Activated naive CD4-positive, alpha-beta T cell treated with anti-CD3 and anti-CD28 coated beads for 36 hours (primary cell): ENCODE measurements at places on chromosomes 3 and 15.
A peak's percentile ranks its signal among the peaks of the same experiment; 100 is the strongest.

DNA sequence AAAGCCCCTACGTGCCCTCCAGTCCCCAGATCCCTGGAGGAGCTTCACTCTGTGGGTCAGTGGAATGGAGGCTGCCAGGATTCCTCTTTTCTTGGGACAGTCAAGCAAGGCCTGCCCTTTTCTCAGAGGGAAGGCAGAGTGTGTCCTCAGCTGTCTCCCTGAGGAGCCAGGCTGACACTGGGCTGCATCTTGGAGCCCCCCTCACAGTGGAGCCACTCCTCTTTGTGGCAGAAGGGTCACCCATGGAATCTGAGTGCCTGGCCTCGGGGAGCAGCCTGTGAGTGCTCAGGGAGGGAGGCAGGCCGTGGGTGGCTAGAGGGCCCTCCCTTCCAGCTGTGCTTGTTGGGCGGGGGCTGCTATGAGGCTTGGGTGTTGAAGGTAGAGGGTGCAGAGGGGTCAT is 41.2 kb downstream of the BOC start:
- no peak for DNase-seq

GRCh38 chr15:77031376-77032050 is 36.6 kb downstream of the PSTPIP1 start:
- peak; percentile 69 for DNase-seq

- no peak for DNase-seq
These were observed 224.7 kb upstream of the GBE1 start for GRCh38 chr3:81985996-81986723.

- DNase-seq: no peak
These were observed 181.2 kb upstream of the IL12A start for GRCh38 chr3:159807137-159808040.

GRCh38 chr15:29687204-29687815 is 135.0 kb downstream of the TJP1 start:
- no peak for DNase-seq

DNA sequence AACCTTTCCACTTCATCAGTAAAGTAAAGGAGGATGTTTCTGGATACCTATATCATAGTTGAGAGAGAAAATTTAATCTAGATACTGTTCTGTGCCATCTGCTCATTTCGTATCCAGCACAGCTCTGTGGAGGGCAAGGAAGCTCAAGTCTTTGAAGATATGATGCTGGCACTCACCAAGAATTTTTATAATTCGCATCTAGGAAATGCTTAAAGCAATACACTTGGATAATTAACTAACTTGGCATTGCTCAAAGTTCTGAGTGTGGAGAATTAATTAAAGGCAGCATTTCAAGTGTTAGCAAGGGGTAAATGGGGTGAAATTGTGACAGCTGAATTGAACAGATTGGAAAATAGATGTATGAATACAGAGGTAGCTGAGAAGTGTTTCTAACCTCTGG is 213.2 kb downstream of the KCNMB2 start:
- DNase-seq: no peak

DNA sequence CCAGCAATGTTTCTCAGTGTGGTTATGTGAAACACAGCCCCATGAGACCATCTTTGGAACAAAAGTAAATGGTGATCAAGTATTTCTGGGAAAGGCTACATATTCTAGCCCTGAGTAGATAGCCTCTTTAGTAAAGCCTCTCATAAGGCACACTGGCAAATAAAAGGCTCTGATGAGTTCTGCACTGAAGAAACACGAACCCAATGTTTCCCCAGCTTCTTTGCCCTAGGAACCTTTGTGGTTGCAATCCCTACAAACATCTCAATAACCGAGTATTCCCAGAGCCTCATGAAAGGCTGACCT is 41.8 kb downstream of the RAB6B start:
- DNase-seq: no peak

DNA sequence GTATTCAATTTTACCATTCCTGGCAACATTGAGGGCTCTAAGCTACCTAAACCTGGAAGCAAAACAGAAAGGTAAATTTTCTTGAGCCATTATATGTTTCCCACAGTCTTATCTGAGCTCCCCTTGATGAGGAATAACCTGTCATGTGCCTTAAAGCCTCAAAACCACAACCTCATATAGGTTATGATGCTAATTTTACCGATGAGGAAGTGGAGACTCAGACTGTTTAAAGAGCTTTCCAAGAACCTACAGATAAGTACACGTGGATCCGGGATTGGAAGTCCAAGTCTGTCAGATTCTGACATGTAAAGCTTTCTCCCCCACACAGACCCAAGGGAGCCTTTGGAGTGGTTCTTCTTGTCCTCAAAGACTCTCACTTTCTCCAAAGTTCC is 140.5 kb downstream of the SEMA6D start:
- no peak for DNase-seq

DNA sequence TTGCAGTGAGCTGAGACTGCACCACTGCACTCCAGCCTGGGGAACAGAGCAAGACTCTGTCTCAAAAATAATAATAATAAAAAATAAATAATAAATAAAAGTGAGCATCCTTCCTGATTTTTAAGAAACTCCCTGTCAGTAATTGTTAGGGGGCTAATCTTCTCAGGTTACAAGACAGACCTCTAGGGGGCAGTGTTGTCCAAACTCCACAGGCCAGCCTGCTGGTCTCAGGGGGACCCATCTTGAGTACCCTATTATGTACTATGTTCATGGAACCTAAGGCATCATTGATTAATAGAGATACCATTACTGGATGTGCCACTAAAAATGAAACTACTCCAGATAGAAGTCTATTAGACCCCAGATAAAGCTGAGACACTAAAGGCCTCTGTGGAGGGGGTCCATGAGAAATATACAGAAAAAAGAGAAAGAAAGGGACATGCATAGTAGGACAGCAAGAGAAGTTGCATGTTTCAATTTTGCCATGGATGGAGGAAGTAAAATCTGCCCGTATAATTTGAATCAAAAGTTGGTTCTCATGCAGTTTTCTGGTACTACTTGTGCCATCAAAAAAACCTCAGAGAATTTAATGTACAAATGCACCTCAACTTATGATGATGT is 85.5 kb upstream of the CDV3 start:
- DNase-seq: peak; percentile 72

- peak; percentile 57 for DNase-seq
These were observed 205.0 kb downstream of the LPP start for GRCh38 chr3:188358787-188359493.

- no peak for DNase-seq
These were observed 25.4 kb downstream of the COMMD2 start for GRCh38 chr3:149726716-149727407.

GRCh38 chr15:74433592-74434262 is at the start of gene SEMA7A:
TSS of gene SEMA7A (minus strand) at chr15:74433958. CDS start at chr15:74433918, 40 bp downstream.
- DNase-seq: peak; percentile 87

- DNase-seq: no peak
These were observed 504.4 kb downstream of the ROBO1 start for GRCh38 chr3:79263423-79263822.

- DNase-seq: no peak
These were observed 470.2 kb upstream of the AGTR1 start for GRCh38 chr3:148227534-148227933.

GRCh38 chr3:36814066-36814717 is 49.8 kb upstream of the DCLK3 start:
- DNase-seq: no peak

GRCh38 chr3:38334142-38335055 is 12.2 kb upstream of the XYLB start:
- DNase-seq: no peak

DNA sequence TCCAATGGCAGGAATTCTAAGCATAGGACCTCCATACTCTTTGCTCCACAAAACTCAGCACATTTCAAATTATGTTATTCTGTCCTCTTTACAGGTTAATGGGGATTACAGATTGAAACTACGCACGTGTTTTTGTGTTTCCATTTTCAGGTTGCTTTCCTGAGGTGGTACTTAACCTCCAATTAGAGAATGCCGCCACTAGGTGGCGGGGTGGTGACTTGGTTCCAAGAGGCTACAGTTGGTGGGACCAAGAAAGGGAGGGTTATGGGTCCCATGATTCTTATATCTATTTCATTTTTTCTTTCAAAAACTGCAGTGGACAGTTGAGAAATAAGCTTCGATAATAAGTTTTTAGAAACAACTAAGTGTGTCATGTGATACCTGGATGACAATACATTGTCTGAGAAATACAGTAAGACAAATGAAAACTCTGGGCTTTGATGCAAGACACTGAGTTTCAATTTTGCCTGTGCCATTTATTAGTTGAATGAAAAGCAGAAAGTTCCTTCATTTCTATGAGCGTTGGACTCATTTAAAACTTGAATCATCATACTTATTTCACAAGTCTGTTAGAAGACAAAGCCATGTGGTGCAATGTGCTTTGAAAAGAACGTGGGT is 539.0 kb downstream of the FGF12 start:
- peak; percentile 59 for DNase-seq

GRCh38 chr15:87755226-87755625 is 501.3 kb downstream of the NTRK3 start:
- no peak for DNase-seq

GRCh38 chr15:55649058-55649423 is 60.9 kb upstream of the PYGO1 start:
- no peak for DNase-seq

GRCh38 chr3:134344560-134344959 is 29.7 kb downstream of the AMOTL2 start:
- DNase-seq: no peak

DNA sequence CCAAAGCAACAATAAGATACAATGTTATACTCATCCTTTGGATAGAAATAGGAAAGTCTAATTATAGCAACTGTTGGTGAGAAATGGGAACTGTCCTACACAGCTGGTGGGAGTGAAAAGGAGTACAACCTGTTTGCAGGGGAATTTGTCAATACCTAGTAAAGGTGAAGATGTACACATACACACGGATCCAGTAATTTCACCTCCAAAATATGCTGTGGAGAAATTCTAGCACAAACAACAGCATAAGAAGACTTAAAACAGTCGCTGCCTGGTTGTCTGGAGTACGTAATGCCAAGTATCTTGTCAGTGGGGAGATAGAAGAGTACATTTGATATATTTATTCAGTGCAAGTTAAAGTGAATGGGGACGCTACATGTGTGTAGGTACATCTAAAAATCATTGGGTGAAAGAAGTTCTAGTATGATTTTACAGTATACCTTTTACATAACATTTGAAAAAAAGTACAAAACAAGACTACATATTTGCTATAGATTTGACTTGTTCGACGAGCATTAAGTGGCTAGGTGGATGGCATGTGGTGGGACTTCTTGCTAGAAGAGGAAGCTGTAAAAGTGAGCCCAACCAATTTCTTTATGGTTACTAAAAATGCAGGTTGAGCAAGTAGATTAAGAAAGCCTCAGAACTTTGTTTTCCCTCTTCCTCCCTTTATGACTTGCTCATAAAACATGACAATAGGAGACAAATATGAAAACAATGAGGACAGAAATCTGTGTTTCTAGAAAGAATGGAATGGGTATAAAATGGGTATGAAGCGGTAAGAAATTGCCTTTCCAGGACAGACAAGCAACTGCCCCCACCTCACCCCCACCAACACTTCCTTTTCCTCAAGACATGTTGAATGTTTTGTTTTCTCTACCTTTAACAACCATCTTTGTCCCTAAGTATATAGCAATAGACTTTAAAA is 50.2 kb upstream of the CCR4 start:
- no peak for DNase-seq

GRCh38 chr3:16338999-16339398 is 74.0 kb downstream of the OXNAD1 start:
- peak; percentile 36 for DNase-seq

DNA sequence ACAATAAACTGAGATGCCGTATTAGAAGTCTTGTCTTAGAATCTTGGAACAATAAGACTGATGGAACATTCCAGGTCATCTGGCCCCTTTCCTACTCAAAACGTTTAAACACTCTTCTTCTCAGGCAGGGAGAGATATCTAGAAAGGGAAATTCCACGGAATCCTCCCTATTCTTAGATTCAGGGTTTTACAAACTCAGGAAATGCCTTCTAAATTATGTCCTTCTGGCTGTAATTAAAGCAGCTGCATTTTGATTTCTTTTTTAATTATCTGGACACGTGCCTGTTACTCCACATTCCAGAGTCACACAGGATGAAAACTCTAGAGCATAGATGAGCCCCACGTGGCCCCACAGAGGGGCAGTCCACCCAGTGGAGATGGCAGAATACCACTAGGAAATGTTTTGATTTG is 41.5 kb upstream of the MTMR10 start:
- DNase-seq: no peak

GRCh38 chr3:177589041-177589650 is 391.9 kb upstream of the TBL1XR1 start:
- DNase-seq: no peak

GRCh38 chr15:76340198-76340802 is 3.7 kb downstream of the ISL2 start:
- no peak for DNase-seq

DNA sequence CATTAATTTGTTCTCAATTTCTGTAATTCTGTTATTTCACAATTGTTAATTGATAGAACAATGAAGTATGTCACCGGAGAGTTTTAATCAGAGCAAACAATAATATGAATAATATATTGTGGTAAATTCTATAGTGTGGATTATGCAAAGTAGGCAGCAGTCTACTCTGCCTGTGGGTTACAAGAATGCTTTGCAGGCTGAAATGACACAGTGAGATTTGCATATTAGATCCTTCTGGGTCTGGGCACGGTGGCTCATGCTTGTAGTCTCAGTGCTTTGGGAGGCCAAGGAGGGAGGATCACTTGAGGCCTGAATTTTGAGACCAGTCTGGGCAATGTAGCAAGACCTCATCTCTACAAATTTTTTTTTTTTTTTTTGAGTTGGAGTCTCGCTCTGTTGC is 12.5 kb downstream of the COPG1 start:
- DNase-seq: no peak

DNA sequence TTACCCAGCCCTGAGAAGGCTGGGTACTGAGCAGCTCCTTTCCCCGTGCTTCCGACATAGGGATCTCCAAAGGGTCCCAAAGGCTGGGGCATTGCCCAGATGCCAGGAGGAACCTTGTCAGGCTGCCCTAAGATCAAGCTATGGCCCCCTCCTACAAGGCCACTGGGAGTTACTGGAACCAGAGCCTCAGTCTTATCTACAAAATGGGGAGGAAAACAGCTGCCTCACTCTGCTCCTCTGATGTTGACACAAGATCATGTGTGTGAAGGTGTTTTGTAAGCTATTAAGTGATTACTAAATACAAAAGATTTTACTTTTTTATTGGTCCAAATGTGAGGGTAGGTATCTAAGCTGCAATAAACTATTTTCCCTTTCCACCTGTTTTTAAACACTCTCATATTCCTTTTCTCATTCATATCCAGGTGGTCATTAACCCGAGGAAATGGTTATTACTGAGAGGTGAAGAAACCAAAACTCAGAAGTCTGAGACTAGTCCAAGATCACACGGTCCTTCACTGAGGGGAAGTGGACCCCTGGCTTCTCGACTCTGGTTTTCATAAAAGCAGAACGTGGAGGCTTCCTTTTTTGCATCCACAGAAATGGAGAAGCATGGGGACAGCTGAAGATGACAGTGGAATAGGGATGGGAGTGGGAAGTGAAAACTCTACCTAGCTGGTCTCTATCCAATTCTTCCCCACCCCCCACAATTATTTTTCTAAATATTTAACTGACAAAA is 1.7 kb downstream of the ARPIN start:
- no peak for DNase-seq

GRCh38 chr3:56869157-56869889 is 67.6 kb upstream of the ARHGEF3 start:
- no peak for DNase-seq

GRCh38 chr3:177421481-177421785 is 224.2 kb upstream of the TBL1XR1 start:
- no peak for DNase-seq
